ENCODE measurements at places on chromosomes 1 and 21.

- DNase-seq, result no peak
Observed at GRCh38 chr1:92342401-92342800, 43.5 kb downstream of the RPAP2 start.

DNA sequence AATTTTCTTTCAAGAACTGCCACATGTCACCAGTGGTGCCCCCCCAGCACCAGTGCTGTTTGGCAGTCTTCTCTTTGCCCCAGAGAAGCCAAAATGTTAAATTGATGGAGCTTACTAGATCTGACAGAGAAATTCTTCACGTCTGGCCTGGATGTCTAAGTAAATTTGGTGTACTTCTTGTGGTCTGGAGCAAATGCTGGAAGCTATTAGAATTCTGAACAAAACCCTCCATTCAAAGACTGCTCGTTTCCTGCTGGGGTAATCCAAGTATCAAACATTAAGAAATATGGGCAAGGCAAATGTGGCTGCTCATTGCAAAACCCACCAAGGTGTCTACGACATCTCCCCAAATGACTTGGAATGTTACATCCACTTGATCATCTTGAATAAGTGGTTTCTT, 92.3 kb downstream of the ROR1 start:
- no peak for DNase-seq

GRCh38 chr1:205484985-205485967, 19.2 kb upstream of the CDK18 start:
- DNase-seq, result peak; percentile 78

GRCh38 chr21:42836767-42837301, 42.5 kb downstream of the WDR4 start:
- DNase-seq, result no peak

- DNase-seq, result no peak
Observed at GRCh38 chr1:17001760-17002523, 9.8 kb downstream of the ATP13A2 start.

DNA sequence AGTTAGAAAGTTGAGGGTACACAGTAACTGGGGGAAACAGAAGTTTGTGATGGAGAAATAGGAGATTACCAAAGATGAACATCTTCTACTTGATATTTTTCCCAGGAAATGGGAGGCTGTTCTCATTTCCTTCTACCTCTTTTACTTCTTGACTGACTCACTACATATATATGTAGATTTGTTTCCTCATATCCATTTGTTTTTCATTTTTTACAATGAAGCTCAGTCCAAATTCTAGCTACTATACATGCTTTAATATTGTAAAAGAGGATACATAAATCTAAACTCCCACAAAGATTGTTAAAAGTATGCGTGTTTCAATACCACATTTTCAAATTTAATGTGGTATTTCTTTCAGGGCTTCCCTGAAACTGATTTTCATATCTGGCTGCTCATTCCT, 366.6 kb upstream of the NCAM2 start:
- DNase-seq, result no peak

- no peak for DNase-seq
Observed at GRCh38 chr21:34597406-34597805, 17.5 kb downstream of the RCAN1 start.

DNA sequence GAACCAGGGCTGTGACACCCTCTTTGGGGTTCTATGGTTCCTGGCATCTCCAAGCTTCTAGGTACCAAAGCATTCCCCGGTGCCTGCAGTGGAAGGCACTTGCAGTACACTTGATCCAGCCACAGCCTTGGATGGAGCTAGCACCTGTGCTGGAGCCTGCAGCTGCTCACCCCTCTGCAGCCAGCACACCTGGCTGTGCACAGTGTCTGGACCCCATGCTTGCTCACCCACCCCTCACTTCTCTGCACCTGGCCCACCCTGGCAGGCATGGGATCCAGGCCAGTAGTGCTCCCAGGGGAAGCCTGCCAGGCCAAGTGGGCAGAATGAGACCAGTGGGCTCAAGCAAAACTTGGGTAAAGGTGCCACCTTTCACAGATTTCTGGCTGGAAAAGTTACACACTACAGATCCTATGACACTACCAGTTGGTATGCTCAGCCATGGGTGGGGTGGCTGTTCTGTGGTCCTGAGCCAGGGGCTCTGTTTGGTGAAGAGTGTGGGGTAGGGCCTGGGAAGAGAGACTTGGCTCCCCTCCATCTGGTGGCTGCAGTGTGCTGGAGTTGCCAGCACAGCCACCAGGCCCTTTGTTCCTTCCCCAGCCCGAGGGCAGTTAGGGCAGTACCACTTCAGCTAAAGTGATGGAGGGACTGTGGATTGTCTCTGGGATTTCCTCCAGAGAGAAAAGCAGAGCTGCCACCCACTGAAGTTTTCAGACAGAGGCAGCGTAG, 157.8 kb upstream of the LRRC7 start:
- no peak for DNase-seq

DNA sequence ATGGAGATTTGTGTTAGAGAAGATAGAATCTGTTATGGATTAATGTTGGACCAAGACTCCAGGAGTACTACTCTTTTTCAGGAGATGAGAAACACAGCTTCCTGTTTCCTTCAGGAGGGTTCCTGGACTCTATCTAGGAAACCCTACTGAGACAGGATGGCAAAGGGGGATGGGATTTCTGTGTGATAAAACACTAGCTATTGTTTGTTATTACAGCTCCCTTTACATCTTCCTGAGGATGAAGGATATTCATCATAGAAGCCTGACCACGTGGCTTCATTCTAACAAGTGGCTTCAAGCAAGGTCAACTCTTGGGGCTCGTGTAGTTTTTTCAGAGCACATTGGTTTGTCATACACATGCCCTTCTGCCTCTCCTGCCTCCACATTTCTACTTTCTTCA, 33.3 kb downstream of the RGL1 start:
- DNase-seq, result no peak

DNA sequence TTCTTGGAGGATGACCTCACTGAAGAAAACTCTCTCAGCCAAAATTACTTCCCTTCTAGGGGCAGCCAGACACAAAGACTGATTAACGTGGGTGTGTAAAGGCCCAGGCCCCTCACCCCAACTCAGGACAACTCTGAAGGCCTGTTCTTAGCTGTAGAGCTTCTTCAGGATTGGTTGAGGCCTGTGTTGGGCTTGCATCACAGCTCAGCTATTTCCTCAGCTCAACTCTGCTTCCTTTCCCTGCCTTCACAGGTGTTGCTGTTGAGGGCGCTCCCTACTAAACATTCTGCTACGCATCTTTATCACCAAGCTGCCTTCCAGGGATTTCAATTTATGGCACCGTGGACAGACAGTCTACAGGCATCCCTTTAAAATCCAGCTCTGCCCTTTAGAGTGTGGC, 36.8 kb downstream of the MAB21L3 start:
- DNase-seq, result no peak

GRCh38 chr1:4600615-4601460, 53.6 kb upstream of the AJAP1 start:
- no peak for DNase-seq

GRCh38 chr1:206930210-206930798, 8.6 kb upstream of the FCMR start:
- DNase-seq, result no peak

DNA sequence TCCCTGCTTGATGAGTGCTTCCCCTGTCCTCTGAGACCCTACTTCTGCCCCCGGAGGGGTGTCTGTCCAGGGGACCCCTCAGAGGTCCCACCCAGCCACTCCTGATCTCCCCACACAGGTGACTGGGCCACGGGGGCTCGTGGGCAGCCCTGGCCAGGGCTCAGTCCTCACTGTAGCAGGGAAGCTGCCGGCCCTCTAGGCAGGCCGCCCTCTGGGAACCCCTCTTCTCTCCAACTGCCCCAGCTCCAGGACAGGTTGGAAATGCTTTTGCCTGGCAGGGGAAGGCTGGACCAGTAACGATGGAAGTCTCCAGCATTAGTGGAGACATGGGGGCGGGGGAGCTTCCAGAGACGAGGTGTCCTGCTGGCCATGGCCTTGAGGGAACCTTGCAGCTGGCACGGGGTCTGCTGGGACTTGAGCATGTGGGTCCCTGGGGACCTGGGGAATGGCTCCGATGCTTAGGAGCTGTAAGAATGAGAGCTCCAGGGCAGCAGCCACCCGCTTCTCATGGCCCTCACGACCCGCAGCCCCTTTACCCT, 3.1 kb upstream of the FNDC10 start:
- no peak for DNase-seq

DNA sequence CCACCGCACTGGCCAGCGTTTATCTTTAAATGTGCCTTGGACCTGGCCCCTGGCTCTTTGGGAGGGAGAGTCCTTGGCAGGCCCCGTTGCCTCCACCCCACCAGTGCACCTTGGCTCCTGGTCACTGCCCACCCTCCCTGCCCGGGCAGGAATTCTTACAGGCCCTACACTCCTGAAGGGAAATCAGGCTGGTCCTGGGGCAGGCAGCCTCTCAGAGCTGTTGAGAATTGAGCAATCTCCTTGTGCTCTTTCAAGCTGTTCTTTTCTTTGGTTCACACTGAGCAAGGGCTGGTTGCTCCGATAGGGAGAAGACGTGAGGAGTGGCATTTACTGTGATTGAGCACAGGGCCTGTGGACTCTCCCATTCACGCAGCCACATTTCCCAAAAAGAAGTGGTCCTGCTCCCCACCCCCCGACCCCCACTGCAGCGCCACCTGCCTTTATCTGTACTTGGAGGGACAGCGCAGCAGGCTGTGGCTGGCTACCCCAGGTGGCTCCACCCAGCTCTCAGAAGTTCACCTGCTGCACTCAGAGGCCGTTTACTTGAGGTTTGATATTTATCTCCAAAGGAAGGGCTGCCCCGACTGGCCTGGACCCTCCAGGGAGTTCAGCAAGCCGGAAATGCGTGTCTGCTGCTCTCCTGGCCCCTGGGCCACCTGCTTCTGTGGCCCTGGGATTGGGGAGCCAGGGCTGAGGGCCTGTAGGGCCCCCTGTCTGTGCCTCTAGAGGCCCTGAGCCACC, 47.8 kb downstream of the SKI start:
- DNase-seq, result no peak

DNA sequence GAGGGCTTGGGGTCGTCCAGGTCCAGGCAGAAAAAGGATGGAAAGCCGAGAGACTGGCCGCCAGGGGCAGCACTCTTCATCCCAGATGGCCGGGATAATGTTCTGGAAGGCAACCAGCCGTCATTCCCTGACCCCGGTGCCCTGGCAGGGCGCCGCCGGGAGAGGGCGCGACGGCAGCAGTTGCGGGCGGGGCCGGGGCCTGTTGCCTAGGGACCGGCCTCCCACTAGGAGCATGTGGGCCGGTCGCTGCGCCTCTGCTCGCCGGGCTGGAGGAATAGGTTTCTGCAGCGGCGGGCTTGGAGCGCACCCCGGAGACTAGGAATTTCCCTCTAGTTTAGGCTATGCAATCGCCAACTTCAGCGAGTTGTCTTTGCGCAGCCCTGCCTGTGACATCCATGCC, 11.0 kb downstream of the DMRTB1 start:
- no peak for DNase-seq

DNA sequence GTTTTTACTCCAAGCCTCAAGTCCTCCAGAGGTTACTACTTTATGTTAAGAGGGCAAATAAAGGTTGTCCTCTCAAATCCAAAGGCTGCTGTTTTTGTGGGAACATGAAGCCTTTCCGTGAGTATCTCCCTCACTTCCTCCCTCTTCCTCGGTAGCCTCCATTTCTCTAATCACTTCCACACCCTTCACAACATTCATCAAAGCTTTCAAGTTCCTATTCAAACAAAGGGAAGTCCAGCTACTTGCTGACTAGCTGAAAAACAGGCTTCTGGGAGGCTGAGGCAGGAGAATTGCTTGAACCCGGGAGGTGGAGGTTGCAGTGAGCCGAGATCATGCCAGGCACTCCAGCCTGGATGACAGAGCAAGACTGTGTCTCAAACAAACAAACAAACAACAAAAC, 6.6 kb upstream of the CD48 start:
- no peak for DNase-seq
